ENCODE measurements at places on chromosomes 7 and 10.

GRCh38 chr10:87058171-87058570, 36.5 kb downstream of the GLUD1 start:
- no peak for DNase-seq

- DNase-seq: no peak
These were observed 297.5 kb upstream of the ZMIZ1 start for GRCh38 chr10:78771260-78771659.

- DNase-seq: no peak
These were observed 157.1 kb upstream of the RHEB start for GRCh38 chr7:151676759-151677158.

DNA sequence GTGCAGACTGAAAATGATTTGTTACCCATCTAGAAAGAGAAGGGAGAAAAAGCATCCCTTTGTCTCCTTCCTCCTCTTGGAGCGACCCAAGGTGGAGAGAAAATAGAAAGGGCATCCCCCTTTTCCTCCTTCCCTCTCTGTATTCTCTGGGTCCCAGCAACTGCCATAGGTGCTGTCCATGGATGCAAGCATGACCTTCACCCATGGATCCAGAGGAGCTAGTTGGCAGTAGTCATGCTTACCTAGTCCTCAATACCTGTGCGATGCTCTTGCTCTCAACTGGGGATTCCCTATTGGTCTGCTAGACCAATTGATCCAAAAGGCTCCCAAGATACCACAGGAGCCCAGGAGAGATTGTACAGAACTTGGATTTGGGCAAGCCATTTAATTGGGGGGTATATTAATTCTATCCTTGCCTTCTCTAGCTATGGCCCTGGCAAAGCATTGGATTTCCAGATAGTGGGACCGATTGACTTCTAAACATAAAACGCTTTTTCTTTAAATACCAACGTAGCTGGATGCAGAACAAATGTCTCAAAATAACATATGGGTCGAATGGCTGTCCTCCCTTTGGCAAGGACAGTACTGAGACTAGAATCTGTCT, 547.8 kb upstream of the IGFBP3 start:
- DNase-seq: no peak

GRCh38 chr10:85545874-85546273, 820.7 kb downstream of the GRID1 start:
- no peak for DNase-seq

- no peak for DNase-seq
These were observed 177.5 kb downstream of the ANK3 start for GRCh38 chr10:60212195-60212594.

- DNase-seq: no peak
These were observed 87.6 kb upstream of the LEP start for GRCh38 chr7:128153436-128153835.

DNA sequence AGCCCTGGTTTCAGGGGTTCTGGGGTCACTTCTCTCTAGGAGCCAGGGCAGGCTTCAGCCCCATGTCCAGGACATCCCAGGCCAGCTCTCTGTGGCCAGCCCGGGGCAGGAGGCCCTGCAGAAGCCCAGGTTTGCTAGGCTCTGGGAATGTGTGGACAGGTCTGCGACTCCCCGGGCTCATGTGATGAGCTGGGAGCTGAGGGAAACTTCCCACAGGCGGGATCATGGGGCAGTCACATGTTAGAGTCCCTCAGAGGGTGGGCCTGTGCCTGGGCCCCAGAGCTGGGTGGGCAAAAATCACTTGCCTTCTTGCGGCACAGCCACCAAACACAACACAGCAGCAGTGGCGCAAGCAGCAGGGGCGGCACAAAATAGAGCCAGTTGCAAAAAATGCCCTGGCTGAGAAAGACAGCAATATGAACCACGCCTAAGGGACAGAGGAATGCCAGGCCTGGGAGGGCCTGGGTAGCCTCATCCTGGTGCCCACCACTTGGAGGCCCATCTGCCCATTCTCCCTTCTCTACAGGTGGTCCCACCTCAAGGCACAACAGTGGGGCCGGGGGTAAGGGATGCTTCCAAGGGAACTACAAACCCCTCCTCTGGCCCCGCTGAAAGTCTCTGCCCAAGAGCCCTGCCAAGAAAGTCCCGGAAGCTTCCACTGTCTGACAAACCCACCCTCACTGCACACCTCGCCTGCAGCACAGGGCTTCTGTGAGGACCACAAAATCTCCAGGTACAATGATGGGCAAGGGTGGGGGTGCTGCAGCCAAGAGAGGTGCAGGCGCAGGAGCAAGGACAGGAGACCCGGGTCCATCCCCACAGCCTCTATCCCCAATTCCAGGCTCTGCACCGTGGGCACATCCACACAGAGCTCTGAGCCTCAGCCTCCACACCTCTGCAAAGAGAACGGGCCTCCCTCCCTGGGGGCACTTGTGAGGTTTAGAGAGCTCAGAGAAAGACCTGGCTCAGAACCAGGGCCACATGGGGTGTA, 34.6 kb upstream of the ANTXRL start:
- DNase-seq: no peak

- DNase-seq: no peak
These were observed 57.2 kb downstream of the ARHGAP12 start for GRCh38 chr10:31871266-31872065.

DNA sequence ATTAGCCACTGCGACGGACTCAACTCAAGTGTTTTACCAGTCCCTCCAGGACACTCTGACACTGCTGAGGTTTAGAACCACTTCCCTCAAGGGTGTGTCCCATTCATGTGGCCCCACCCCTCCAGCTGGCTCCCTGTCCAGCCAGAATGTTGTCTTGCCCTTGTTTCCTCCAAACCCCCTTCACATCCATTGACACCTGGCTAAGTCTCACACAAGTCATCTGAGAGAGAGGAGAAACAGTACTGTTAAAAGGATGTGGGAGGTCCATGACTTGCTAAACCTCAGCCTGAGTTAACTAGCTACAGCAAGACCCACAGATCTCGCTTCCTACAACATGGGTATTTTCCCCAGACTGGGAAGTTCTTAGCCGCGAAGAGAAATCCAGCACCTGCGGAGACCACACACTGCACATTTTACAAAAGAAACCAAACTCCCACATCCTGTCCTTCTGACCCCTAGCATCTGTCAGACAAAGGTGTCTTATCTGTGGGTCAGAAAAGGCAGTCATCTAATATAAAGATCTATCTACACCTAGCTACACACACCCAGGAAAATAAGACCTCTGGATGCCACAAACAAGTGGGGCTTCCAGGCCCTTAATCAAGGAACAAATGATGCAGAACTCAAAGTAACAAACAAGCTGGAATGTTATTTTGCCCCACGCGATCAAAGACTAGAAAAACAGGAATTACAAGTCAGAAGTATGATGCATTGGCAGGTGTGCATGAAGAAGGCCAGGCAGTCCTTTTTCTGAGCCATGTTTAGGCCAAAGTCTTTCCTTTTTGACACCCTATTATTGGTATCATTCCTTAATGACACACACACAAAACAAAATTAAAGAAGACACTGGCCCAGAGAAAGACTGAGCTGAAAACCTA, 13.9 kb downstream of the OSBPL3 start:
- peak; percentile 26 for DNase-seq

DNA sequence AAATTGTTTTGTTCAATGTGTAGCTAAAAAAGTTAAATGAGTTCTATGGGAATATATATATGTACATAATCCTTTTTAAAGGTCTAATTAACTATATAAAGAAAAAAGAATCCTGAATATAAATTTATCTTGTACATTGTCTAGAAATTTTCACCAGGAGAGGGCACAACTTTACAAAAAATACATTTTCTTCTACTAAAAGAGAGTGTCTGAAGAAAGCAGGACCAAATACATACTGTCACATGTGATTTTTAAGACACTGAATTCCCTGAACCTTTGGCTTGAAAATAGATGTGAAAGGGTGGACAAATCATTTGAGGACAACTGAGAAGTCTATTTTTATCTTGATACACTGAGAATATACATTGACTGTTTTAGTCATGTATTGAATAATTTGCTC, 204.3 kb downstream of the DGKB start:
- no peak for DNase-seq

DNA sequence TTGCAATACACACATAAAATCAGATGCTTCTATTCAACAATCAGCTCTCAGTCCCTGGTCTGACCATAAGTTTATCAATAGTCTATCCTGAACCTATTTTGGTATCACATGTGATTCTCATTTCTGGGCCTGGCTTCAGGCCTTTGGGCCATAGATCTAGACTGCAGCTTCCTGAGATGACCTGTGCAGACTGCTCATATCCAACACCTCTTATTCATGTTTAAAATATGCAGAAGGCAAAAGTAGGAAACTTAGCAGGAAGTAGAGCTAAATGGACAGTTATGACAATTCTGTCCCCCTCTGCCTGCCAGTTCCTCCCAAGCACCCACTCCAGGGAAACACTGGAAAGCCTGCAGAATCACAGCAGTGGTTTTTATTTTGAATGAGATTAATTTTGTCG, 53.3 kb downstream of the C7orf25 start:
- DNase-seq: no peak

GRCh38 chr7:49091519-49091918, 167.2 kb downstream of the CDC14C start:
- no peak for DNase-seq

GRCh38 chr10:79250259-79250658, 97.0 kb upstream of the PPIF start:
- no peak for DNase-seq

DNA sequence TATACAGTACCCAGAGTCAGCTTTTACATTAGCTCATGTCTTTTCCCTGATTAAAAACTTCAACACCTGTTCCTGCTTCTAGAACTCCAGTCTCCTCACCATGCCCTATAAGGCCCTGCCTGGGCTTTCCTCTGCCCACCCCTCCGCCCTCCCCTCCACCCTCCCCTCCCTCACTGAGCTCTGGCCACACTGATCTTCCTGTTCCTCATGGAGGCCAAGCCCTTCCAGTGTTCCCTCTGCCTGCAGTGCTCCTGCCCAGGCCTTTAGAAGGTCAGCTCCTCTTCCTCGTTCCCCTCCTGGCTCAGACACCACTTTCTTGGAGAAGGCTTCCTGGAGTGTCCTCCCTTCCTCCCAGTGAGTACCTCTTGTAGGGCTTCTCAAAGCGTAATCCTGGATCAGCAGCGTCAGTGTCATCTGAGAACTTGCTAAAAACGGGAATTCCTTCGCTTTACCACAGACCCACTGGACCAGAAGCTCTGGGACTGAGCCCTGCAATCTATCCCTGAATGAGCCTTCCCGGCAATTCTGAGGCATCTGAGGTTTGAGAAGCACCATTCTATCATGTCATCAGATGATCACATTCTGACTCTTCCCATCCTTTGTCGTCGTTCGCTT, 3.7 kb downstream of the PDZD7 start:
- DNase-seq: no peak

DNA sequence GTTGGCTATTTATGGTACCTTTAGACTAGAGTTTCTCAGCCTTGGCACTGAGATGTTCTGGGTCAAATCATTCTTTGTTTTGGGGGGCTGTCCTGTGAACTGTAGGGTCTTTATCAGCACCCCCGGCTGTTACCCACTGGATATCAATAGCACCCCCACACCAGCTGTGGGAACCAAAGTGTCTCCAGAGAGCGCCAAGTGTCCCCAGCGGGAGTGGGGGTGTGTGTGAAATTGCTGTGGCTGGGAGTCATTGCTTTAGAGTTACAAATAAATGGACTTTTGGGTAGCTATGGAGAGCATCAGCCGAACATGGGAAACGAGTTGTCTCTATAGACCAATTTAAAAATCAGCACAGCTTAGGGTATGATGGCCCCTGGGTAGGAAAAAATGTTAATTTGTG, 111.3 kb upstream of the C1QL3 start:
- DNase-seq: no peak

- no peak for DNase-seq
These were observed at the start of gene PON1 for GRCh38 chr7:95324431-95324830. Gene PON1 (minus strand): TSS chr7:95324532. CDS start chr7:95324475, 57 bp downstream.

All from activated CD4-positive, alpha-beta T cell treated with anti-CD3 and anti-CD28 coated beads for 4 hours (primary cell).